ENCODE measurements at places on chromosomes 6 and 20.
A peak's percentile ranks its signal among the peaks of the same experiment; 100 is the strongest.

DNA sequence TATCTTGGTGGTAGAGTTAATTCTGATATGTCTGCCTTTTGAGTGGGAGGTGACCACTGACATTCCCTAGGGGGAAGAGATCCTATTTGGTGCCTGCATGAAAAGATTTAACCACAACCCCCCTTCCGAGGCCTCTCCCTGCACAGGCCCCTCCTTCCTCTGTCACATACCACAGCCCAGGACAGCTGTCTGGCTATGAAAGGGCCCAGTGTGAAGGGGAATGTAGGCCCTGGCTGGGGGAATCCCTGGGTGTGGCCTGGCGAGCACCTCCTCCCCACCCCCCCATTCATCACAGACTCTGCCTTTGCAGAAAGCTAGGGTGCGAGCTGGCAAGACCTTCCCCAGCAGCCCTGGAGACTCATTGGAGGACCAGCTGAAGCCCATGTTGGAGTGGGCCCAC lies 27.4 kb upstream of the MAPRE1 start:
- no peak for DNase-seq

GRCh38 chr20:45420125-45420524 lies 4.2 kb downstream of the PIGT start:
- DNase-seq, result no peak

DNA sequence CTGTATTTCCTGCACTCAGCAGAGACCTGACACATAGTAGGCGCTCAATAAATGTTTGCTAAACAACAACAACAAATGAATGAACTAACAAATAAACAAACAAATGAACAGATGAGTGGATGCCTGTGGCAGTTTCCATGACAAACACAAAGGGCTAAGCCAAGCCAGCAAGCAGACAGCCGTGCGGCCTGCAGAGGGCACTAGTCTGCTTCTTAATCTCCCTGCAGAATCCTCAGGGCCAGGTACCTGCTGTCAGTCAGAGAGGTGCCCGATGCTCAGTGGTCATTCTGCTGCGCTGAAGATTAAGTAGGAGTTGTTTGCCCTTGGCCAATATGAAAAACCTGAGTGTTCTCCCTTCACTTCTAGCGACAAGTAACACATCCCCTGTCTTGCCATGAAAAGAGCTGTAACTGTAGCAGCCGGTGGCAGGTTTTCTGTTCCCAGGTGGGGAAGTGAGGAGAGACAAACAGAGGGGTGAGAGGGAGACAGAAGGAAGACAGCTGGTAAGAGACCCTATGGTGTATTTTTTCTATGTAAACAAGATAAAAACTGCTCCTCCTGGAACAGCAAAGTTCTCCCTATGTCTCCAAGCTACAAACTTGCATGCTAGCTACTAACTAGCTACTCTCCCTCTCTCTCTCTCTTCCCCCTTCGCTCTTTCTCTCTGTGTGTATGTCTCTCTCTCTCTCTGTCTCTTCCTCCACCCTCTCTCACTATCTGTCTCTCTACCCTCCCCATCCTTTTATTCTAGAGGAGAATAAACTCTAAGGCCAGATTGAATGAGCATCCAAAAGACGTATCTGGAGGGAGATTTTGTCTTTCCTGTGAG lies at the start of gene MC3R:
MC3R (plus strand) TSS at position 779 of the 829 bp plus-strand sequence. CDS start 112 bp downstream, outside the sequence.
- peak; percentile 41 for DNase-seq

- no peak for DNase-seq
Measured at GRCh38 chr6:21729431-21729830, 135.9 kb downstream of the SOX4 start.

- no peak for DNase-seq
Measured at GRCh38 chr6:47151232-47151898, 109.2 kb upstream of the ADGRF1 start.

DNA sequence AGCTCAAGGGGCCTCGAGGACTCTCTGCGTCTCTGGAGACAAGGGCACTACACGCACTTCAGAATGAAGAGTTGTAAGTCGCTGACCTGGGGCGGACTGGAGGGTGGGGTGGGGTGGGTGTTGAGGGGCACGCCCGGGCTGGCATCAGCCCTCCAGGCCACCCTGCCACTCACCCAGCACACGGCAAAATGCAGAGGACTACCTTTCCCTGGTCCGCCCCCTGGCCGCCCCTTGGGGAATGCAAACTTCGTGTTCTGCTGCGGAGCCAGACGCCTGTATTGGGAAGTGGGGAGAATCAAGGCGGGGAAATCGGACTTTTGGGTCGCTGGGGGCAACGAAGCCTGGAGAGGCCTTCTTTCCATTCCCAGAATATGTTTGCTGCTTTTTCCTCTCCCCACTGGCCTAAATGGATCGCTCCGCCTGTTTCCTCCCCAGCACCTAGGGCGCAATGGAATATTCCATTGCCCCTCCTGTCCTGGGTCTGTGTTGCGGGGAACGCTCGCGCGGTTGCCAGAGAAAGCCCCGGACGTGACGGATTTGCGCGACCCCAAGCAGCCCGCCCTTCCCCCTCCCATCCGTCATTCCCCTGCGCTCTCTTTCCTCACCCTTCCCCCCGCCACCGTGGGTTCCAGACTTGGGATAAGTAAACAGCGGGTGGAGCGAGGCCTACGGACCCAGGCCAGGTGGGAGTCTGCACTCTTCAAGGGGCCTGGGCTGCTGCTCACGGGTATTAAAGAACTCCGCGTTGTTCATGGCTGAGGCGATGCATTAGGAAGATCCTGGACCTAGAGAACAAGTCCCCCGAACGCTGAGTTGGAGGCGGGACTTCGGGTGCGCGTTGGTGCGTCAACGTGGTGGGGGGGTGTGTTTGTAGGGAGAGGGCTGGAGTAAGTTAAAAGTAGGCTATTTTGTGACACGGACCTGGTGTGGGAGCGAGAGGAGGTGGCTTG lies at the start of gene PPT2:
PPT2 (plus strand) TSS at position 578 of the 950 bp plus-strand sequence. CDS start 454 bp downstream, outside the sequence.
- DNase-seq, result peak; percentile 83

- DNase-seq, result no peak
Measured at GRCh38 chr6:1619673-1620503, 10.2 kb downstream of the FOXC1 start.

DNA sequence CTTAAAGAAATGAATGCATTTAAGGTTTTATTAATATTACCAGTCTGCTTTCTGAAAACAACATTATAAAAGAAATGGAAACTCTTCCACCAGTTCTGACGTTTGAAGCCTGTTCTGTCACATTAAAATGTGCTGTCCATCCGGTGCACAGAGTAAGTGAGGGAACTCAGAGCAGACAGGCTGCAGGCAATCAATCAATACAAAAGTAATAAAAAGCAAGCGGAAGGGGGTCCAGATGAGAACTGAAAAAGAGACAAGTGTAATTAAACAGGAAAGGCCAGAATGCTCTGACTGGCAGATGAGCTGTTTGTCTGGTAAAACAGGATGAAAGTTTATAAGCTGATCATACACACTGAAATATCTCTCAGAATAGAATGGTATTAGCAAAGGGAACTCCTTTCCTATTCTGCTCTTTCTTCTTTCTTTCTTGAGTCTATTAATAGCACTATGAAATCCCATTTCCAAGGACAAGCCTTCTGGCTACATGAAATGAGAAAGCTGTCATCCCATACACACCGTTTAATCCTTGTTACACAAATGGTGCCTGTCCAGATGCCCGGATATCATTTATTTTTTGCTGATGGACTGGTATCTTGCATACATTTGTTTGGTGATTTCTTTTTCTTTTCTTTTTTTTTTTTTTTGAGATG lies 94.3 kb downstream of the RAMACL start:
- DNase-seq, result no peak

GRCh38 chr20:7891705-7892104 lies 48.6 kb downstream of the HAO1 start:
- DNase-seq, result no peak

GRCh38 chr20:59139998-59140397 lies 23.6 kb upstream of the ZNF831 start:
- DNase-seq, result no peak

DNA sequence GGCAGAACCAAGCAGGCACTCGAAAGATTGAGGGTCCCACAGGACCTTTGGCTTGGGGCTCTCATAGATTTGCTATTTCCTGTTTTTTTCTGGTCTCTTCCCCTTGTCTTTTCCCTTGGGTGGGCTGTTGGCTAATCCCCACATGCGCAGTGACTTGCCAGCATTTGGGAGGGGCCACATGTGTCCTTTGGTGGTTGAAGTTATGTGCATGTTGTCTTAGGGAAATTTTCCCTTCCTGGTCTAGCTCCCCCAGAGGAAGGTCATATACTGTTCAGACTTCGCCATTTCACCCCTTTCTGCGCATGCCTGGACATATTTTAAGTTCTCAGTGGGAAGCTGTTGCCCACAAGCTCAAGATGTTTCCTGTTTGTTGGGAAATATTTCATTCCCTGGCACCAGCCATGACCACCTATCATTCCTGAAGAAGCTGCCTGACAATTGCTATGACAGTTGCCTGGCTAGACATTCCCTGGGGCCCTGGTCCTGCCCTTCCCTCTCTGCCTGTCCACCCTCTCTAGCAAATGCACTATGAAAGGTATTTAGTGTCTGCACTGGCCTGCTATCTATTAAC lies 156.2 kb upstream of the THBS2 start:
- no peak for DNase-seq

DNA sequence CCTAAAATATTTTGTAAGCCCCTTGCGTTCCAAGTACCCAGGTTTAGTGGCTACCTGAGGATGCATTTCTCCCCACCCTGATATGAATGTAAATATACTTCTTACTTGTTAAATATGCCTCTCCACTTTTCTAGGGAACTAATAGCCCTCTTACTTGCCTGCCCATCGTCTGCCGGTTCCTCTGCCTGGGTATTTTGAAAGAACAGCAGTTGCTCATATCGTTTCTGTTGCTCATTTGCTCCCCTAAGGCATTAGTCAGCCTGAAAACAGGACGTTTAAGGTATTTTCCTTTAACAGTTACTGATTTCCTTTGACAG lies 141.3 kb upstream of the CARMIL1 start:
- DNase-seq, result no peak

DNA sequence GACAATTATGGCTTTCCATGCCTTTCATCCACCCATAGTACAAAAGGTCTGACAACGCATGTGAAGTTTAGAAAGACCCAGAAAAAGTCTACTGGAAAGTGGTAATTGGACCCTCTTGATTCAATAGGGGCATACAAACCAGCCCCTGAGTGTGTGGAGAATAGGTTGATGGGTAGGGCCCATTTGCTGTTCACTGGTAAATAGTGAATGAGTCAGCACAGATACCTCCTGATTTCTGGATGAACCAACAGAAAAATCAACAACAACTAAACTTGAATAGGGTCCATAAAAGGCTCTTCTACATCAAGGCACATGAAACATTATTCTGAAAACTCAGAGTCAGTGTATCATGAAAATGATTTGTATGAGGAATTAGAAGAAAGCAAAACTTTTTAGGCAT lies 235.4 kb upstream of the SLC35B3 start:
- no peak for DNase-seq

- DNase-seq, result no peak
Measured at GRCh38 chr6:16973051-16973450, 128.8 kb upstream of the STMND1 start.

DNA sequence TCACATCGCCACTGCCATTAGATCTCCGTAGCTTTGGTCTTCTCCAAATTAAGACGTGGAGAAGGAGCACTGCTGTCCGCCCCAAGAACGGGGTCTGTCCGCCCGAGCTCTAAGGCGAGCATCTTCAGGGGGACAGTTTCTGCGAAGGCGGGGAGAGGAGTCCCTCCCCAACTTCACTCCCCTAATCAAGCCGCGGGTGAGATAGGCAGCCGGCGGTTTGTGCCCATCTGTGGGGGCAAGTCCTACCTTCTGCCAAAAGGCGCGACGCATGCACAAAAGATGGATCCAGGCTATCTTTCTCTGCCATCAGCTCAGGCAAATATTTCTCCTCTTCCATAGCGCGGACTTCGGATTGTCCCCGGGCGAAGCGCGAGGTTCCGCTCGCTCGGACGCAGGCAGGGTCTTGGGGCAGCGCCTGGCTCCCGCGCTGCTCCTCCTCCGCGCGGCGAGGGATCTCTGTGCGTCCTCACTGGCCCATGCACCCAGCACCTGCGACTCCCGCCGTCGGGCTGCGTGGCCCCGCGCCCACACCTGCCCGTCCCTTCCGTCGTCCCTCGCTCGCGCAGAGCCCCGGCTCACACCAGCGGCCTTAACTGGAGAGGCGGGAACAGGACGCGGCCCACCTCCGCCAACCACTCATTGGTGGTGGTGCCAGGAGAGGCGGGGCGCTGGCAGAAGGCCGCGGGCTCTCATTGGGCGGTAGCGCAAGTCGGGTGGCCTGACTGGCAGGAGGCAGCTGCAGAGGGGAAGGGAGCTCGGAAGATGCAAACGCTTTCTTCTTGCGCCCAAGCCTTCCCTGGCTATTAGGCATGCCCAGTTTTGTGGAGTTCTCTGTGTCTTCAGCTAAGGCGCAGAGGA lies at the start of gene KHDRBS2:
KHDRBS2 (minus strand) TSS at position 614 of the 858 bp plus-strand sequence.
- DNase-seq, result no peak

- peak; percentile 87 for DNase-seq
Measured at GRCh38 chr6:134178161-134179044, 126.0 kb upstream of the SLC2A12 start.

DNA sequence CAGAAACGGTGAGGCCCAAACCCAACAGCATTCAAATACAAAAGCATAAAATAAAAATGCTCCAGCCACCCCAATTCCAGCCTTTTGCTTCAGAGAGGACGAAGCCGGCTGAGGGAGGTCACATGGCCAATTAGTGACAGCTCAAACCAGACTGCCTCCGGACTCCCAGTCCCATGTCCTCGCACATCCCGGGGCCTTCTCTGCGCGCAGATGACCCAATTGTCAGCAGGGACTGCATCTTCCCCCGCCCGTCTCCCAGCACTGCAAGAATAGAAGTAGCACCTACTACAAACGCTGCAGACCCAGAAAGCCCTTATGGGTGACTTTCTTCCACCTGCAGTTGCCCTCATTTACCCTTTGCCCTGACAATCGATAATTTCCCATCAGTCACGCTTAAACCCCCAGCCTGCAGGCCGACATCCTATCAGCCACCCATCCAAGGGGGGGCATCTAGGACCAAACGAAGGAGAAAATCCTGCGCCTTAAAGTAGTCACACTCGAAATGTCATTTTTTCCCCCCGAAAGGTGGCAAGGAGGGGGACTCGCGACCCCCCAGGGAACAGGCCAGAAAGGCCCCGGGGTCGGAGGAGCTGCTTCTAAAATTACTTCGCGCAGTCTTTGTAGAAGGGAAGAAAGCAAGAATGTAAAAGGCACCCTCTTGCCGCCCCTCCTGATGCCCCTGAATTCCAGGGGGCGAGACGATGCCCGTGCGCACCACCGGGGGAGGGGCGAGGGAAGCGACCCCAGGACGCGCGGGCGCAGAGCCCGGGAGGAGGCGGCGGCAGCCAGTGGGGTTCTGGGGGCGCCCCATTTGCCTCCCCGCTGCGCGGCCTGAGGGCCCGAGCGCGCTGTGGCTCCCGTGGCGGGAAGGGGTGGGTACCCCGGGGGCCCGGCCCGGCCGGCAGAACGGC lies 792 bp downstream of the SLC23A2 start:
- DNase-seq, result no peak

DNA sequence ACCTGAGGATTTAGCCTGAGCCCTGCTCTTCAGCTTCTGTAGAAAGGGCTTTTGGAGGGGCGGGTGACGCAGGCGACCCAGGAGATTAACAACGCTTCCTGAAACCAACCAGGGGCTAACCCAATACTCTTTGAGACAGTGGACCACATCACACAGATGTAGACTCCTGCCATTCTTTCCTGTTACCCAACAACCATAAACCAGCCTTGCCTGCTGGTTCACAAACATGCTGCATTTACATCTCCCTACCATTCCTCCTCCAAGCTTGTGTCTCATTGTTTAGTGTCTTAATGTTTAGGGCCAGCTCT lies 28.3 kb downstream of the PPP1R16B start:
- DNase-seq, result no peak
